DMS79 treated with DMSO at 0.1 percent for 48 hours (cell line): ENCODE measurements at places on chromosomes 6 and 20.

GRCh38 chr6:160387916-160388643 lies 39.9 kb downstream of the SLC22A3 start:
- no peak for DNase-seq

DNA sequence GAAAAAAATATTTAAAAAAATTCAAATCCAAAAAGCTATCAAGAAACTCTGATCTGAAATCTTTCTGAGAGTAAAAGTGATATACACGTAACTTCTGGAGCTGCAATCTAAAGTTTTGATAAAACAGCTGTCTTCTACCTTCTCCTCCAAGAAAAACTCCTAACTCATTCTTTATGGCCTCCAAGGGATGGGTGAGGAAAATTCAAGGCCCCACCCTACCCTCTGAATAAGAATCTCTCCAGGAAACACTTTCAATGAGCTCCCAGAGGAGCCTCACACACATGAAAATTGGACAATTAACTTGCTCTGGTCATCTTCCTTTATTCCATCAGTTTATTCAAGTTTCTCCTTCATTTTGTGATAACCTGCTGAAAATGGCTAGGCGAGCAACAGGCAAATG lies 93.4 kb downstream of the FNDC1 start:
- no peak for DNase-seq

DNA sequence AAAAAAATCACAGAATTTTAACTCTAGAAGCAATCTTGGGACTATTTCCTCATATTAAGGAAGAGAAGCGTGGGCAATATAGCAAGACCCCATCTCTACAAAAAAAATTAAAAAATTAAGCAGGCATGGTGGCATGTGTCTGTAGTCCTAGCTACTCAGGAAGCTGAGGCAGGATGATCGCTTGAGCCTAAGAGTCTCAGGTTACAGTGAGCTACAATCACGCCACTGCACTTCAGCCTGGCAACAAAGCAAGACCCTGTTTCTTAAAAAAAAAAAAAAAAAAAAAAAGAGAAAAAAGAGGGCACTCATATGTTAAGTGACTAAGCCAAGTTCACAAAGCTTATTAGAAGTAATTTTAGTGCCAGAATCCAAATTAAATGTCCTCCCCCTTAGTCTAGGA lies 100.8 kb downstream of the SESN1 start:
- DNase-seq: no peak

GRCh38 chr6:4364711-4365110 lies 229.3 kb upstream of the ECI2 start:
- DNase-seq: no peak

- DNase-seq: no peak
Measured at GRCh38 chr6:55049866-55050265, 124.4 kb upstream of the HCRTR2 start.

GRCh38 chr6:150999107-150999506 lies 133.6 kb downstream of the MTHFD1L start:
- DNase-seq: no peak

- no peak for DNase-seq
Measured at GRCh38 chr20:56376331-56376730, 15.7 kb downstream of the AURKA start.

- no peak for DNase-seq
Measured at GRCh38 chr6:111775145-111775922, 97.9 kb downstream of the FYN start.

DNA sequence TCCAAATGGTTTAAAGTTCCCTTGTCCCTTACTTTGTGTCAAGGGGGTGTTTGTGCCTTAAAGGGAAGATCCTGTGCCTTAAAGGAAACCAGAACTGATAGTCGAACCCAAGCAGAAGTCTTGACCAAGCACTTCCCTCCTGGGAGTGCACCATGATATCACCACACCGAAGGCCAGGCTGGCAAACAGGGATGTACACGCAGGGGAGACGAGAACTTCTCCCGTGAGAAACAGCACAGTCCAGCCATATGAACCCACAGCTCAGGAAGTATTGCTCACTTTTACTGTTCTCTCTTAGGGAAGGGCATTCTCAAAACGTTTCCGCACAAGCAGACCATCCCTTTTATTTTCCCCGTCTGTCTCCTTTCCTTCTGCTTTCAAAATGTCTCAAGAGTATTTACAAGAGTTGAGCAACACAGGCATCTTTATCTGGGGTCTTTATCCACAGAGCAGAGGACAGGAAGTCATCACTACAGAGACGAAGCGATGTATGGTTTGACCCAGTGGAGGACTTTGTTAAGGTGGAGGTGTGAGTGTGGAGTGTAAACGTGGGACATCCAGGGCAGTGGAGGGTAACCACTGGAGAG lies 12.8 kb upstream of the SERPINB1 start:
- DNase-seq: no peak

DNA sequence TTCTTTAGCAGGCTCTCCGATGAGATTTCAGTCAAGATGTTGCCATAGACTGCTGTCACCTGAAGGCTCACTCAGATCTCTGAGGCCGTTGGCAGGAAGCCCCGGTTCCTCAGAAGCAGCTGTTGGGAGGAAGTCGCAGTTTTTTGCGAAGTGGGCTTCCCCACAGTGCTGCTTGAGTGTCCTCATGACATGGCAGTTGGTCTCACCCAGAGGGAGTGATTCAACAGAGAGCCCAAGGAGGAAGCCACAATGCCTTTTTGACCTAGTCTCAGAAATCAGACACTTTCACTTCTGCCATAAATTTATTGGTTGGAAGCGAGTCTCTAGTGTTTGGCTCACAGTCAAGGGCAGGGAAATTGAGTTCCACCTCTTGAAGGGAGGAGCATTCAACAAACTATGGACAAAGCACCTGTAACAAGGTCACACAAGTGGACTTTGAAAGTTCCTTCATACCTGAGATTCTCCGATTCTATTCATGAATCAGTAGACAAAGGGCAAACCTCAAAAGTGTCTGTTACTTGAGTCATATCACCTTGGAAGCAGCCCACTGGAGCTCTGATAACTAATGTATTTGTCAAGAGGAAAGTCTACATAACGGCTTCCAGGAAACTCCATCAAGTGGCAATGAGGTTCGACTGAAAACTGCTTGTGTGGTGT lies 208.3 kb downstream of the TASP1 start:
- no peak for DNase-seq

- no peak for DNase-seq
Measured at GRCh38 chr6:107708435-107708834, 115.7 kb downstream of the SCML4 start.
